HAP-1 (cell line): ENCODE measurements at places on chromosomes 13 and 19.

- no peak for DNase-seq
Measured at GRCh38 chr13:72757792-72758535, 23.7 kb downstream of the DIS3 start.

- no peak for DNase-seq
Measured at GRCh38 chr13:22748866-22749577, 431.8 kb upstream of the SGCG start.

- DNase-seq, result no peak
Measured at GRCh38 chr19:42151782-42152684, 19.8 kb upstream of the POU2F2 start.

- DNase-seq, result no peak
Measured at GRCh38 chr13:29483623-29484022, 111.9 kb downstream of the SLC7A1 start.

- DNase-seq, result peak; percentile 93
Measured at GRCh38 chr19:47255879-47256692, at the start of gene CCDC9. Gene CCDC9, plus strand, starts transcription at chr19:47256525. Its CDS starts 1,876 bp downstream, at chr19:47258401.

DNA sequence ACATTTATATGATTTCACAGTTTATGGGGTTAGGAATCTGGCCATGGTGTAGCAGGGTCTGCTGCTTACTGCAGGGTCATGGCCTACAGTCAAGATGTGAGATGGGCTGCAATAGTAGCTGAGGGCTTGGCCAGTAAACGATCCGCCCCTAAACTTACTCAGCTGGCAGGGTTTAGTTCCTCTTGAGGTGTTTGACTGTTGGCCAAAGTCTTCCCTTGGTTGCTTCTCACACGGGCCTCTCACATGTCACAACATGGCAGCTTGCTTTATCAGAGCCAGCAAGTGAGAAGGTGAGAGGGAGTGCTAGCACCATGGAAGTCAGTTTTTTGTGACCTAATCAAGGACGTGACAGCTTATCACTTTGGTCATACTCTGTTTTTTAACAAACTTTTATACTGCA is 77.1 kb downstream of the DNAJC3 start:
- no peak for DNase-seq

- no peak for DNase-seq
Measured at GRCh38 chr13:109272595-109273325, 513.6 kb downstream of the IRS2 start.

- DNase-seq, result no peak
Measured at GRCh38 chr19:18002347-18002850, 5.6 kb upstream of the ARRDC2 start.

DNA sequence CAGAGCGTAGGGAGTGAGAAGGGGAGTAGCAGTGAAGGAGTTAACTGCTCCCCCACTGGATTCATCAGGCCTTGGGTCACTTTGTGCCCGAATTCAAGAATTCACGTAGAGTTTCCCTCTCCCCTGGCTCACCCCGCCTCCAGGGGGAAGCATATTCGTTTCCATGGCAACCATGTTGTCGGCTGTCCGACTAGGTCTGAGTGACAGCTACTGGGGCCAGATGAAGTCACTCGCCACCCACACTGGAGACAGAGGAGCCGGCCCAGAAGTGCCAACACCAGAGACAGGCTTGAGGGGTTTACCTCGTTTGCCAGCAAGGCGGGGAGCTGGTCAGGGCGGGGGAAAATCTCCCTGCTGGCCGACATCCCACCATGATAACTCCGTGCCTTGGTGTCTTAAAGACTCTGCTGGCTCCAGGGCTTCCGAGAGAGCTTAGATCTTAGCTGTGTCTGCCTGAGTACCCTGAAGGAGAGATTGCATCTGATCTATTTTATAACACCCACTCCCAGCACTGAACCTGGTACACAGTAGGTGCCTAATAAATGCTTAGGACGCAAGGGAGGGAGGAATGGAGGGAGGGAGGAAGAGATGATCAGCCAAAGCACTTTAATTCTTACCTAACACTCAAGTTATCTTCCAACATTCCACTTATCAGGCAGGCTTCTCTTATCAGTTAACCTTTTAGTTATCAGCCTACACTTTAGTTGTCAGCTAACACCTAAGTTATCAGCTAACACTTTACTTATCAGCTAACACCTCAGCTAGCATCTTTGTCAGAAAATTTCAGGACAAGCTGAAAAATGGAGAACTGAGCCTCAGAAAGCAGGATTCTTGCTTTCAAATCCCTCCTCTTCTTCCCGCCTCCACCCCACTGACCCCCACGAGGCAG is 57.2 kb upstream of the ZNRF4 start:
- DNase-seq, result peak; percentile 18

GRCh38 chr13:22793598-22794134 is 387.1 kb upstream of the SGCG start:
- DNase-seq, result no peak

DNA sequence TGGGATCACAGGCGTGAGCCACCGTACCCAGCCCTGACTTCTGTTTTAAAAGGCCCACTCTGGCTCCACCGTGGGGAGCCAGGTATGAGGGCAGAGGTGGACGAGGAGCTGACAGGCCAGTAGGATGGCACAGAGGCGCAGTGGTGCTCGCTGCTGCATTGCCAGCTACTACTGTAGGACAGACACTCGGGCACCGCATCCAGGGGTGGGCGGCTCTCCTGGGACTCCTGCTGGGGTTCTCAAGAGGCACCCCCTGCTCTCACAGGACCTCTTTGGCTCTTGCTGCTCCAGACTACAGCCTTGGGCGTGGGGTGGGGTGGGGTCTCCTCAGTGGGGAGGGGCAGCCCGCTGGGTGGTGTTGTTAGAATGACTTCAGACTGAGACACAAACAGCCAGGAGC is 53.4 kb downstream of the LATS2 start:
- no peak for DNase-seq

GRCh38 chr19:48997972-48998371 is 4.3 kb downstream of the RUVBL2 start:
- DNase-seq, result peak; percentile 78

DNA sequence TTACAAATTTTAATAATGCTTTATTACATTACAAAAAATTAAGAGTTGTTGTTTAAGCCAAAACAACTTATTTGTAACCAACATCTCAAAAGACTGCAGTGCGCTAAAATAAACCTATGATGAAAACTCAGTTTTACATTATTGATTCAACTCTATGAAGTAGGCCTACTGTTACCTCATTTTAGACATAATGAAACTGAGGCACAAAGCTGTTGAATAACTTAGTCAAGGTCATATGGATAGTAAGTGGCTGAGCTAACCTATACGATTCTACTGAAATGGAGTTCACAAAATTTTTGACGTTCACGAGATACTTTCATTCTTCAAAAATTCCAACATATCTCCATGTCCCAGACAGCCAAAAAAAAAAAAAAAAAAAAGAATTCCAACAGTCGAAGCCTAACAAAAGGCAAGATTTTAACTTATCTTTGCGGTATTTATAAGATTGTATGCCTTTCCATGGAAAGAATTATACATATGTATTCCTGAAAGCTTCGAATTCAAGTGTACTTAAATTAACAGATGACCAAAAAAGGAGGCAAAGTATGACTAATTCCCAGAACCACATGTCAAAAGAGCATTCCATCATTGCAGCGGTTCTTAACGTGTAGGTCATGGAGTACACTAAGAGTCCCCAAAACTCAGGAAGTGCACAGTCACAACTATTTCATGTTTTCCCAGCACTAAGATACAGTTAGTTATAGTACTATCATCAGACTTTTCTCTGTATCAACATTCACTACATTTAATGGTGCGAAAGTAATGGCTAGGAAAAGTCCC is 69.4 kb downstream of the PSPC1 start:
- DNase-seq, result no peak

- no peak for DNase-seq
Measured at GRCh38 chr19:51539821-51540366, 8.4 kb upstream of the SIGLEC6 start.

- DNase-seq, result no peak
Measured at GRCh38 chr13:114334305-114335053, 20.2 kb downstream of the CHAMP1 start.
